Stimulated activated CD4-positive, alpha-beta T cell treated with anti-CD3 and anti-CD28 coated beads, Interleukin-4, amount 100 ng/mL, for 24 hours (primary cell): ENCODE measurements at places on chromosomes 6 and 20.

GRCh38 chr6:2713473-2714110 lies 37.1 kb downstream of the MYLK4 start:
- no peak for DNase-seq

DNA sequence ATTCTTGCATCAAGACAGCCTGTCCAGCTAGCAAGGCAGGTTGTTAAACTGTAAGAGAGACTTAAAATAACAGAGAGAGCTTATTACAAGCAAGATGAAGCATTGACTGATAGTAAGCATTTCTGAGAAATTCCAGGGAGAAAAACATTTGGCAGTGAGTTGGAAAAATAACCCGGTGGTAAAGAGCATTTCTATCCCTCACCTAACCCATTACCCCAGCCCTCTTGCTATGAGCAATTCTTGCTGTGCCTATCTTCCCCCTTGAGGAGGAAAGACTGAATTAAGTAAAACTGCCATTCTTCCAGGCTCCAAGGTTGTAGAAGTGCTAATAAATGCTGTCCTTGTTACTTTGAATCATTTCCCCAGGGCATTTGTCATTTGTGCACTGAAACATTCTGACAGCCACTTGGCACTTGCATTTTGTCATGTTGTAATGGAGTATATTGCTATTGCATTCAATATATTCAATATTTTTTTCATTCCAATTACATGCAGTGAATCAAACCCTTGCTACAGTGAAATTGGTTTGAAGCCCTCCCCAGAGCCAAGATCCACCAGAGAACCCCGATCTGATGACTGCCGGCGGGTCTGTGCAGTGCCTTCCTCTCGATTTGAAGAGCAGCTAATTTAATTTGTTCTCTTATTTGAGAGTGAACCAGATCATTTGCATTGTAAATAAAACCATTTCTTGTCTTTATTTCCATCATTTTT lies 291.1 kb downstream of the HIVEP2 start:
- no peak for DNase-seq

DNA sequence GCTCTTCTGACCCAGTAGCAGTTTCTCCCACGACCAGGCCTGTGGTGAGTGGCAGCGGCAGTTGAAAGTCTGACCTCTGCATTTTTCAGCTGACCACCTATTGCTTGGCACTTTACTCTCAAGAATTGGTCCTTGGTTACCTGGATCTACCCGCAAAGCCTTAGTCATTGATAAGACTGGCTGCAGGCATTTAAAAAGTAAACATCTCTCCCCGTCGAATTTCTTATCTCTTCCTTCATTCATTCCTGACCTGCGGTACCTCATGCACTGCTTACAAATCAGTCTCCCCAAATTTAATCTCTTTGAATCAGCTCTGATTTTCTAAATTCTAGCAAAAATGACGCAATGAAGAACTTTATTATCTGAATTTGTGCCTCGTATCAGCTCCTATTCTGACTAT lies 26.1 kb upstream of the IPCEF1 start:
- DNase-seq, result no peak

DNA sequence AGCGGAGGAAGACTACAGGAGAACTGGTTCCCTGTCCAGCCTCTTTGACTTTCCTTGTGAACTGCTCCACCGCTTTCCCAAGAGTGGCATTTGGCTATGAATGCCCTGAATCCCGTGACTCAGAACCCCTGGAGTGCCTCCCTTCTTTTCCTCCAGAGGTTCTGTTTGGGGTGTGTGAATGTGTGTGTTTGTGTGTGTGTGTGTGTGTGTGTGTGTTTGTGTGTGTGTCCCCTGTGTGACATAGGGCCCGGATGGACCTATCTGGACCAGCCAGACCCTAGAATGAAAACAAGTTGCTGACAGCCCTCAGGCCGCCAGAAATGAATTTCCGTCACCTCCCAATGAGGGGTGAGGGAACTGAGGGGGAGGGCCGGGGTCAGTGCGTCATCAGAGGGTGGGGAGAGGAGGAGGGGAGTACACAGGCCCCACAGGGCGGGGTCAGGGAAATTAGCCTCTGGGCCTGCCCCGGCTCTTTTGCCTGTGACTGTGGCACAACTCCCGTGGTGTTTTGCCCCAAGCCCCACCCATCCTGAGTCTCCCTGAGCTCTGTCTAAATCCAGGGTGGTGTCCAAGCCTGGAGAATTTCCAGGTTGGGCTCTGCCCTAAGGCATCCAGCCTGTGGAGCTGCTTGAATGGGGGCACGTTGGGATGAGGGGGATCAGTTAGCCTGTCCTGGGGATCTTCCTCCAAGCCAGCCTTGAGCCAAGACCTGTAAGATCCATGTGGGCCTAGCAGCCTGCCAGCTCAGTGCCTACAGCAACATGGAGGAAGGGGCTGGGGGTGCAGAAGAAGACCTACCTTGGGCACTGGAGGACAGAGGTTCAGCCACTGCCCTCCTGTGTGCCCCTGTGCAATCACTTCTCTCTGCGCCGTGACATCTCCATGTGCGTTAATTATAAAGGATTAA lies 15.2 kb upstream of the MRPS18A start:
- DNase-seq, result peak; percentile 8

DNA sequence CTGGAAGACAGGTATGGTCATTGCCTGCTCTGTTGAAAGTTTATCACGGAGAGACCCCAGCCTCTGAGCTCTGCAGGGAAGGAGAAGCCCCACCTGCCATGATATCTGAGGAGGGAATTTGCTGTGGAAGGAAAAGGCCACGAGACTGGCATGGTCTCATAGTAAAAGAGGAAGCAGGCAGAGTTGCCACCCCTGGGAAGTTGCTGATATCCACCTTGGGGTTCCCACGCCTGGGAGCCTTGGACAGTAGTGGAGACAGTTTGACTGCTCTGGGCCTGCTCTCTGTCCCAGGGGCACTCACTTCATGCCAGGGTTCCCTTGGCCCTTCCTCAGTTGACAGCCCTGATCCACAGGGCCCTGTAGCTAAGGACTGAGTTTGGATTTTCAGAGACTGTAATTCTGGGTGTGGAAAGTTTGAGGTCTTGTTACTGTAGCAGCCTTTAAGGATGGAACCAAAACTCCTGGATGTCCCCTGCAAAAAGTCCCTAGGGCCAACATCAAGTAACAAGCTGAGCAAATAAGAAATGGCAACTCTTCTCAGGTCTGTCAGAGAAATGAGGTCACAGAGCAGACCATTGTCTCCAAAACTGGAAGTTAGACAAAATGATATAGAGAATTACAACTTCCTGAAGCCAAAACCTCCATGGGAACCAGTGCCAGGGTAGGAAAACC lies 6.9 kb upstream of the SIRPB1 start:
- DNase-seq, result no peak

DNA sequence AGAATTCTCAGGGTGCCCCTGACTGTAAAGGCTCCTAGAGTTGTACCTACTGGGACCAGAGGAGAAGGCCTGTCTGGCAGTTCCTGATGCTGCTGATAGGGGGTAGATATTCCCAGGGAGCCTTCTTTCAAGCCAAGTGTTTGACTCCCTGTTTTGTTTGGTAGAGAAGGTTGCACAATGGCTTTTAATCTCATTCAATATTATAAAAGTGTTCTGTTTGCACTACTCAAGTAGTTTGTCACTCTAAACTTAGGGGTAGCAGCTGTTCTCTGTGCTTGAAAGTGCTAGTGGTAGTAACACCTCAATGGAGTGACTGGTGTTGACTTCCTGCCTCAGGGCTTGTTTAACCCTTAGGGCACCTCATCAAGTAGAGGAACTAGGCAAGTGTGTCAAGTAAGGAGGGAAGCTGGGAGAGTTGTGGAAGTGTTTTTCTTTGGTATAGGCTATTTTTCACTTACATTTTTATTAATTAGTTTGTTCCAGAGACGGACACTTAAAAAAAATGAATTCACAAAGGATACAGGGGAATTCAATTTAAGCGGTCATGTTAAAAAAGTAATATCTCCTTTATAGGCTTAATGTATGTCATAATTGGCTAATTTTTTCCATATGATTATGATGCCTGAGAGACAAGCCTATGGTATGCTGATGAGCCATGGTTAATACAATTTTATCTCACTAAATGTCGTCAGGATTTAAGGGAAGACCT lies 38.1 kb downstream of the BICRAL start:
- no peak for DNase-seq

DNA sequence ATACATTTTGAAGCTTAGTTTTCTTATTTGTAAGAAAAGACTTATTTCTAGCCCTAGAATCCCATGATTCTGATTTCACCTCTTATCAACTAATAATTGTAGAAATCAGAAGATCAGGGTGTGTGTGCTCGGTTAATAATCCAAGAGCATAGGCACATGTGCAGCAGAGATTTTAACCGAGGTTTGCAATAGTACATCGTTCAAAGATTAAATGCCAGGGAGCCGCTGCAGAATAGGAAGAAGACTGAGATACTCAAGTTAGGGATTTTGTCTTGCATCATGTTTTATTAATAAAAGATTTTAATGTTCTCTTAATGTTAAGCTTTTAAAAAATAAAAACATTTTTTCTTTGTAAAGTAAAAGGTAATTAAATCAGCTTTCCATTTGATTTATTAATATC lies 6.9 kb downstream of the STX16 start:
- no peak for DNase-seq

- DNase-seq, result no peak
These were observed 251.7 kb downstream of the NKAIN2 start for GRCh38 chr6:124055395-124055794.

GRCh38 chr6:158559895-158560835 lies at the start of gene TMEM181:
Gene TMEM181, plus strand, starts transcription at chr6:158560091. Its CDS starts 134 bp downstream, at chr6:158560225.
- peak; percentile 85 for DNase-seq
